ENCODE measurements at places on chromosomes 7 and 10.

- DNase-seq, result no peak
These were observed 164.6 kb downstream of the AUTS2 start for GRCh38 chr7:69762821-69763352.

GRCh38 chr10:110228066-110228465 is 20.7 kb downstream of the MXI1 start:
- DNase-seq, result no peak

GRCh38 chr10:92045641-92046106 is 122.1 kb downstream of the BTAF1 start:
- no peak for DNase-seq

DNA sequence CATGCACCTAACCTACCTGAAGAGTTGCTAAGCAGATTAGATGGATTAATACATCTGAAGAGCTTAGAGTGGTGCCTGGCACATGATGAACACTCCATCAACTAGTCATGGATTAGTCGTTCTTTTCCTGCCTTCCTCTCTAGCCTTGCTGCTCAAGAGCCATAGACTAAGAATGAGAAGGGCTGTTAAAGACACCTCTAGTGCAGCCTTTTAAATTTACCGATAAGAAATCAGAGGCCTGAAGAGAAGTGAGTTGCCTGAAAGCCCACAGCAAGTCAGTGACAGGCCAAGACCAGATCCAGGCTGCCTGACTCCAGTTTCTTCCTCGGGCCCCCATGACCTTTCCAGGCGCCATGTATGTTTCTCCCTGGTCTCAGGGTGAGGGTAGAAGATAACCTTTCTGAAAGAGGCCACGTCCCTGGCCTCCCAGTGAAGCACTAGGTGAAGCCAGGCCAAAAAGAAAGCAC is 6.5 kb downstream of the TSPAN15 start:
- no peak for DNase-seq

DNA sequence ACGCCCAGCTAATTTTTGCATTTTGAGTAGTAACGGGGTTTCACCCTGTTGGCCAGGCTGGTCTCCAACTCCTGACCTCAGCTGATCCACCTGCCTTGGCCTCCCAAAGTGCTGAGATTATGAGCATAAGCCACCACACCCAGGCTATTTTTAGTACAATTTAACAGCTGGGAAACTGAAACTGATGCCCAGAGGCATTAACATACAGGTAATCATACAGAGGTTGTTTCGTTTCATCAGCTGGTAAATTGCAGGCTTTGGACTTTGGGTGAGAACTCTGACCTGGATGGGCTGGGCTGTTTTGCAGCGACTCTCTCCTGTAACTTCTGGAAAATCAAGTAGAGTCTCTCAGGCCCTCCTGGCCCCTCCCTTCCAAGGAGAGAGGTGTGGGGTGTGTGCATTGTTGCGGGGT is 6.2 kb upstream of the ACHE start:
- DNase-seq, result no peak

GRCh38 chr7:7017707-7018280 is 164.6 kb upstream of the C1GALT1 start:
- DNase-seq, result no peak

DNA sequence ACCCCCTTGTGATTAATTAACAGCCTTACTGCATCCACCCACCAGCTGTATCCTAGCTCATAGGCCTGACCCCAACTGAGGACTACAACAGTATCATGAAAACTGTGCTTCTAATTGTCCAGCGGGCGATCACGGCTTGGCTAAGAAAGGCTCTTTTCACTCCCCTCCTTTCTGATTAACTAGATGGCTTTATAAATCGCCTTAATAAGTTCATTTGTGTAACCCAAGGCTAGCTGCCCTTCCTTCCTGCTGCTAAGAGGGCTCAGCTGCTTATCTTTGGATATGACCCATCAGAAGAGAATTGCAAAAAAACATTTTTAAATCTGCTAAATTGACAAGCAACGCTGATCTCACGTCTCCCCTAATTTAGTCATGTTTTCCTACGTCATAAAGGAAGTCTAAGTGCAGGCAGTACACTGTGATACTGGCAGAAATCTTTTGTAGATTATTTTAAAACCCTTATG is 163.0 kb upstream of the LAMB4 start:
- DNase-seq, result no peak

GRCh38 chr10:17335065-17335464 is 107.0 kb downstream of the VIM start:
- DNase-seq, result no peak

DNA sequence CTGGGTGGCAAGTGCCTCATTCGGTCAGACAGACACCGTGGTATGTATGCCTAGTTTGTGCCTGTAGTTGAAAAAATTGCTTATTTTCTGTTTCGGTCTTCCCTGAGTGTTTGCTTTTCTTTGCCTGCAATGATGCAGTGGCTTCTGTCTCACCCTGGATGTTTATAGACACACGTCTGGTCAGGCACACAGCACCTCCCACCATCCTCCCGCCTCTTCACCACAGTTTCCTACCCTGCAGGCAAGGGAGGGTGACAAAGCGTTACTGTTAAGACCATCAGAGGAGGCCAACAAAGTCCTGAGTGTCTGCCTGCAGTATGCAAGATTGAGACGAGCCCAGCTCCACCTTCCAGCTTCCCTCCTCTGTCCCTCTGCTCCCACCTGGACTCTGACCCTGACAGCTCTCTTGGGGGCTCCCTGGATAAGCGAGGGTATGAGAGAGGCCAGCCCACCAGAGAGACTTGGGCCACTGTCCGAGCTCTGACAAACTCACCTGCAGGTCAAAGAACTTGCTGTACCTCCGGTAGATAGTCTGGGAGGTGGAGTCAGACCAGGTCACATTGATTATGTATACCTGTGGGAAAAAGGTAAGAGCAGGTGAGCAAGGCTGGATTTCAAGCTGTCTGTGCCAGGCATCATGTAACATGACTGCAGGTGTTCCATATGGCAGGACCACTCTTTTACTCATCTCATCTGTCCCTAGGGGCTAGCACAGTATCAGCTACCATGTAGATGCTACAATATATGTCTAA is 54.4 kb downstream of the SH3PXD2A start:
- no peak for DNase-seq

DNA sequence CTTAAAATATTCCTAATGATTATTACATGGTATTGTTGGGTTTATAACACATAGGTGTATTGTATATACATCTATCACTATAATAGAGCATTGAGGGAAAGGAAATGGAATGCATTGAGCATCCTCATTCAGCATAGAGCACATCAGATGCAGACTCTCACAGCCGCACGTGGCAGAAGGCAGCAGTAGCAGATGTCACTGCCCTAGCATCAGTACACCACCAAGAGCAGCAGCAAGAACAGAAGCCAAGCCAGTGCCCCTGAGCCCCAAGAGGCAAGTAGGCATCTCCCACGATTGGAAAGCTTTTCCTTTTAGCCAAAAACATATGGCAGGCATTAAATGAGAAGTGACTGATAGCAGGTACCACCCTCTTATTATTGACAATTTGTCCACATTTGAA is 510.0 kb downstream of the TNS3 start:
- no peak for DNase-seq

DNA sequence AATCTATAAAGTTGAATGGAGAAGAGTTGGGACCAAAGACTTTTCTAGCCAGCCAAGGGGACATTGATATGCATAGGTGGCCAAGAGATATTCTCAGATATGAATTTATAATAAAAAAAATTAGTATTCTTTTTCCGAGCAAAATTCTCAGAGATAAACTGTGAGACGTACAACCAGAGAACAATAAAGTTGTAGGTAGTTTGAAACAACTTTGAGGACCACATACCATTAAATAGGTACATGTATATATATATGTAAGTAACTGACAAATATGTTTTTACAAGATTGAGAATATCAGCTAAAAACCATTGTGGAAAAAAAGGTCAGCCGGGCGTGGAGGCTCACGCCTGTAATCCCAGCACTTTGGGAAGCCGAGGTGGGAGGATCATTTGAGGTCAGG is 56.5 kb downstream of the EXOC4 start:
- DNase-seq, result no peak

DNA sequence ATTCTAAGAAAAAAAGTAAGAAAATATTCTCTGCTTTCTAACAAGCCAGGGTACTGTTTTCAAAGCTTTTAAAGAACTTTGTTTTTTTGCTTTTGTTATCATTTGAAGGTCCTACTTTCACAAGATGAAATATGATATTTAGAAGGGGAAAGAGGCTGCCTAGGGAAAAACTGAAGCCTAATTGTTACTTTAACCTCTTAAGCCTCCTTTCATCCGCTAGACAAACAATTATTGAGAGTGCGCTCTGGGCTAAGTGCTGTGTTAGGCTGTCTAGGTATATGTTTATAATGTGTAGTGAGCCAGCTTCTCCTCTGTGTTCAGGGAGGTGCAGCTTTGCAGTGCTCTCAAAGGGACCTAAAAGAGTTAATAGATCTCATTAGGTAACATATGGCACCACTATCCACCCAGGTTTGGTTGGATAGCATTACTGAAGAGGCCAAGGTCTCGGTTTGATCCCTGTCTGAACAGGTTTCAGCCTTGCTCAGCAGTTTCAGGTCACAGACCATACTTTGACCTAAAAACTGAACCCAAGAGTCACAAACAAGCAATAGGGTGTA is 17.9 kb downstream of the PDK4 start:
- no peak for DNase-seq

DNA sequence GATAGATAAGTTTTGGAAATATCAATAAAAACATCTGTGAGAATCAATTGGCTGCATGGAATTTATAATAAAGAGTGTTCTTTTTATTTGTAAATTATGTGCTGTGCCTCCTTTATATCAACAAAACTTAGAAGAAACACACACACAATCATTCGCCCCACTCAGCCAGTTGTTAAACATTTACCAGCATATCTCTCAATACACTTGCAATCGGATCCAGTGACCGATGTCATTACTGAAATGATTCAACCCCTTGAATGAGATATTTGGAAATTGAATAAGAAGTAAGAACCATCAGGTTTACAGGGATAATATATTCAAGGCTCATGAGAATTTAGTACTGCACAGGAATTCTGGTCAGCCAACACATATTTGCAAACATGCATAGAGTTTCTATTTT is 35.6 kb downstream of the TAF3 start:
- no peak for DNase-seq

- no peak for DNase-seq
These were observed 312.4 kb downstream of the CACNA2D1 start for GRCh38 chr7:82131215-82131614.

DNA sequence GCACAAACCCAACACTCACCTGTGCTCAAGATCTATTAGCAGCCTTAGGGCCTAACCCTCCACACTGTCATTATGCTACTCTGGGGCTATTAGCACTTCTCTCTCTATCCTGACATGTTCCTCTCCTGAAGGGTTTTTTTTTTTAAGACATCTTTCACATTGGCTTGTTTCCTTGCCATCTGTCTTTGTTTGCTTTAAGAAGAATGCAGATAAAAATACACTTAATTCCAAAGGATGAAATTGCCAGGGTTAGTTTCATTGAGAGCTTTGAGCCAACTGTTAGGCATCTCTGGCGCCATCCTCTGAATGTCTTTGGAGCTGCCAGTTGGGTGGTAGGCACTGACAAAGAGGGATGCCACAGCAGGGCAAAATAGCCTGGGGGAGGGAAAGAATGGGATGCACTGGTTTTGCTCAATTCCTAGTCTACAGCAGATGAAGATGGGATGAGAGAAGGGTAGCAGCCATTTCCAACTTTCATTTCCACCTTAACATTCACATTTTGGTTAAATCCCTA is 399.2 kb downstream of the SORCS1 start:
- no peak for DNase-seq

- DNase-seq, result peak; percentile 81
These were observed 46.2 kb upstream of the GDF10 start for GRCh38 chr10:47253651-47254375.

- DNase-seq, result no peak
These were observed 537 bp upstream of the MRPS24 start for GRCh38 chr7:43869867-43870240.

DNA sequence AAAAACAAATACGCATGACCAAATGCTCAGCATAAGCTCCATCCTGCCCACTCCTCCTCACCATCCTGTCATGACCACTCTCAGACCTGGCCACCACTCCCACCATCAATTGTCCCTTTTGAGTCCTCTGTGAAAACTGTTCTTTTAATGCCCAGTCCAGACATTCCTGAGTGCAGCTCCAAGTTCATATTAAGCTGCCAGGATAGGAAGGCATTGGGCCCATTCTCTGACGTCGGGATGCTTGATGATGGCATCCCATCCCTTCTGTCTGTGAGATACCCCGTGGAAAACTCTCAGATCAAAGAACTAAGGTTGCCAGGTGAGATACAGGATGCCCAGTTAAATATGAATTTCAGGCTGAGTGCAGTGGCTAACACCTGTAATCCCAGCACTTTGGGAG is 89.9 kb upstream of the KIF5B start:
- DNase-seq, result no peak

DNA sequence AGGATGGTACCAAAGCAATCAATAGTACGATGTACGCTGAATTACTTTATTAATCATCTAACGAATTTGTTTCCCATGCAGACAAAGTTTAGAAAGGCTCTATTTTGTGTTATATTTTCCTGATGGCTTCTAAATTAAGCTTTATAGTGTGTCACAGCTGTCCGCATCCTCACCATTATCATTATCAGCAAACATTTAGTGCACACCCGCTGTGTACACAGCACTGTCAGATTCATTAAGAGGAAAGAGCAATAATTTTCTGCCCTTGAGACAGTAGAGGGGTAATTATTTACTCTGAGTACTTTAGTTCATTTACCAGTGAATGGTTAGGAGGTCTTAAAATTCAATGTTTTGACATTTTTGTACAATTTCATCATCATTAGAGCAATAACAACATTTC is 233.3 kb upstream of the PTPRZ1 start:
- no peak for DNase-seq

DNA sequence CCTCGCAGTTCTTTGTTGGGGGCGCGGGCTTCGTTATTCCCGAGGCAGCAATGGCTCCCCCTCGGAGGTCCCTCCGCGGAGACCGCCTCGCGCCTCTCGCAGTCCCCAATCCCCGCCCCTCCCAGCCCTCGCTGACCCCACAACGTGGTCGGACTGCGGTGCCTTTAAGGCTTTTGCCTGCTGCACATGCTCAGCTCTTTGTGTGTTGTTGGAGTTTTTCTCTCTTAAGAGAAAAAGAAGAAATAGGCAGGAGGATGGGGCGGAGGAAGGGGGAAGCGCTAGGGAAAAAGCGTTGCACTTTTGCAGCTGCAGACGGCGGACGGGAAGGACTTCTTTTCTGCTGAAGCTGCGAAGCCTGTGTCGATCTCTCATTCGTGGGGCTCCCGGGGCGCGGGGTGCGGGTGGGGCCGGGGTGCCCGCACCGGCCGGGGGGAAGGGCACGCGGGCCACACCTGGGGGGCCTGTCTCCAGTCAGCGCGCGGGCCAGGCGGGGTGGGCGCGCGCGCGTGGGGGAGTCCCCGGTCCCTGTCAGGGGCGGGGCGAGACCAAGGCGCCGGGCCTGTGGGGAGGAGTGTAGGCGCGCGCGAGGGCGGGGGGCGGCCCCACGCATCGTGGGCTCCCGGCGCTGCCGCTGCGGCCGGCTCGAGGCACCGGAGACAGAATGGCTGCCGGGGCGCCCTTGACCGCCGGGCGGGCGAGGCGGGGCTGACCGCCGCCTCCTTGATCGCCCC is 445 bp upstream of the ATRNL1 start:
- no peak for DNase-seq

- no peak for DNase-seq
These were observed 572.4 kb downstream of the ATRNL1 start for GRCh38 chr10:115665549-115665948.

Data from ascending aorta (tissue), 2 donors.